ENCODE measurements at places on chromosomes 11 and 22.

GRCh38 chr11:107592231-107592590, 1.3 kb downstream of the ELMOD1 start:
- DNase-seq, result no peak

DNA sequence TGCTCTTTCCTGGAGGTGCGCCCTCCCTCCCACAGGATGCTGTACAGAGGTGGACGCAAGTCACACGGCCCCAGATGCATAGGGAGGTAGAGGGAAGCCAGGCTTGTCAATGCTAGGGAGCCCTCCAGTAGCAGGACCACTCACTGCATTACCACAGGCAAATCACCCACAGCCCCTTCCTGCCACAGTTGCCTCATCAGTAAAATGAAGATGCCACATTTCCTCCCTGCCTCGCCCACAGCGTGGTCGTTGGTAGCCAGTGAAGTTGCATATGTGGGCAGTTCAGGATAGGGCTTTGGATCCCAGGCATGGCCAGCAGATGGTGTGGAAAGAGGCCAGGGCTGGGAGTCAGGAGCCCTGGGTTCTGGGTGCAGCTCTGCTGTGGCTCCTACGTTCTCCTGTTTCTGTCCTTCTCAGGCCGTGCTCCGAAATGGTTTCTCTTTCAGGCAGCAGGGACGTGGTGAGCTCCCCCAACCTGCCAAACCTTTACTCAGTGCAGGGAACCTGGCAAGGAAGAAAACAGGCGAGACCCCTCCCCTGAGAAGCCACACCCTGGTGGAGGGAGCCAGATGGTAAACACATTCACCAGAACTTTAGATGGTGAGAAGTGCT, 22.6 kb downstream of the DAGLA start:
- no peak for DNase-seq

DNA sequence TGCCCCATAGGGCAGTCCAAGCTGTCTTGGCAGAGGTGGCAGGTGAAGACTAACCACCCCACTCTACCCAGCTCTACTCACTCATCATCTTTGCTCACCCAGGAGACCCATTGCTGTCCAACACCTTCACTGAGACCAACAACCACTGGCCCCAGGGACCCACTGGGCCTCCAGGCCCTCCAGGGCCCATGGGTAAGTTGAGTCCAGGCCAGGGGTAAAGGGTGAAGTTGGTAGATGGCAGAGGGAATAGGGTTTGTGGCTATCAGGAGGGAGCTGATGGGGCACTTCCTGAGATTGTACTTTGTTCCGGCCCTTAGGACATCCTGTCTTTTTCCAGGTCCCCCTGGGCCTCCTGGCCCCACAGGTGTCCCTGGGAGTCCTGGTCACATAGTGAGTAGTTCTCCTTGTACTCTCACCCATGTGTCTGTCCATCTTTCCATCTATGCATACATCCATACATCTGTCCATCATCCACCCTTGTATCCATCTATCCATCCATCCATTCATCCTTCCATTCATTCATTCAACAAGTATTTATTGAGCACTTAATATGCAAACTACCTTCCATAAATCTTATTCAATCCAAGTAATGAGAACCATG, 27.7 kb downstream of the EMID1 start:
- no peak for DNase-seq

DNA sequence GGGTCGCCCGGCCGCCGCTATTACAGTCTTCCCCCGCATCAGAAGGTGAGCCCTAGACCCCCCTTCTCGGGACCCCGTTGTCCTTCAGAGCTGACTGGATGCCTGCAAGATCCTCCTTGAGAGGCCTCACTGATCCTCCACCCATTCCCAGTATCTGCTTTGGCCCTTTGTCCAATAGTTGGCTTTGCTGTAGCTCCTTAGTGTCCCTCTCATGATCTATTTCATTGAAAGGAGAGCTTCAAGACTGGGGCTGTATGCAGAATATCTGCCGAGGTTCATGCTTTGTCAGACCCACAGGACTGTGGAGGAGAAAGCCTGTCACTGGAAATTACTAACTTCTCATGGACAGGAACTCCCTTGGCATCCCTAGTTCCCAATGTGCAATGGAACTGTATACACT, 499 bp downstream of the DLAT start:
- DNase-seq, result no peak
